ENCODE measurements at places on chromosomes 13 and 19.

DNA sequence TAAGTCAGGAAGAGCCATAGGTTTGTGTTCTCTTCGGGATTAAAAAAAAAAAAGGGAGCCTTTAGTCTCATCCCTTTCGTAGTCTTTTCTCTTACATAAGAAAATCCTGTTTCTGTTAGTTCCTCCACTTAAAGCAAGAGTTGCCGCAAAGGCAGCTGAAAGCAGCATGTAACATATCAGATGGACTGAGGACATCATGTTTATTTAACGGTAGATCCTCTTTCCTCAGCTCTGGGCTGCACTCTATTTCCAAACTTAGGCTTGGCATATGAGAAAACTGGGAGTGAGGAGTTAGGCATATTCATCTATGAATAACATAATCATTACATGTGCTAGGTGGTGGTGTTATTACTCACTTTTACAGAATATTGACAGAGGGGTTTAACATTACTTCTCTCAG, 391.2 kb downstream of the KLF12 start:
- DNase-seq, result no peak

DNA sequence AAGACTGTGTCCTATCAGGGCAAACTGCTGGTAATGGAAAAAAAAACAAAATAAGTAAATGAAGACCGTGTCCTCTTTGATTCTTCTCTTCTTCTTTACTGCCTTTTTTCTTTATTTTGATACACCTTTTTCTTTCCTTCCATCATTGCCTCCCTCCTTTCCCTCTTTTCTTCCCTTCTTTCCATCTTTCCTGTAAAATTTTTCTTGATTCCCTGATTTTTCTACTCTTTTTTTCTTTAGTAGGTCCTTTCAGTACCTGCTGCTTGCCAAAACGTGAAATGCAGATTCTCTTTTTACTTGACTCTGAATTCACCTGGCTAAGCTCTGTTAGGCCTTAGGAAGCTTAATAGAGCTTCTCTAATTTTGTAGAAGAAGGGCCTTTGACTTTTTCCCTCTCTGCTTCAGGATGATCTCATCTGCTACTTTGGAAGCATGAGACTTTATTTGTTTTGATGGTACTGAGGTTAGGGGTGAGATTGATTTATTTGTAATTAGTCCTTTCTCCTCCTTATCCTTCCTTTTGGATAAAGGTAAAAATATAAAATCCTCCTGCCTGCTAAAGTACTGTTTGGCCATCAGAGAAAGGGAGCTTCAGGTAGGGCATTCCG, 19.2 kb downstream of the LSM14A start:
- DNase-seq, result no peak

- no peak for DNase-seq
Measured at GRCh38 chr13:28613562-28613961, 45.4 kb upstream of the POMP start.

GRCh38 chr13:43389573-43389972, 366.2 kb downstream of the DNAJC15 start:
- no peak for DNase-seq

GRCh38 chr19:37955986-37956385, 49.0 kb downstream of the SIPA1L3 start:
- no peak for DNase-seq

DNA sequence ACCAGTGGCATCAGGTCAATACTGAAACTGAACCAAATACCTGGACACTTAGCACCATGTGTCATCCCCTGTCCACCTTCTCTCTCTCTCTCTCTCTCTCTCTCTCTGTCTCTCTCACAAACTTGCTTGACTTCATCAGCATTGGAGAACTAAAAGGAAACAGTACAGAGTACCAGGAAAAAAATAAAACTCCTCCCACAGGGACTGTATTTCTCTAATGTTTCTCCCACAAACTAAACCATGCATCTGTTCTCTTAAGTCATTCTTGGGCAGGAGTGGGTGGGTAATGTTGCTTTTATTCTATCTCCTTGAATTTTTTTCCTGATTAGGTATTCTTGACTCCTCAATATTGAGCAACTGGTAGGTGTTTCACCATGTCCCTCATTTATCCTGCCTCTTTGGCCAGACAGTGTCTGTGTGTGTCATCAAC, 112.9 kb upstream of the CACNA1A start:
- DNase-seq, result no peak

- no peak for DNase-seq
Measured at GRCh38 chr19:56917998-56918397, 77.5 kb upstream of the PEG3 start.

Data from lower lobe of right lung (tissue), 2 donors.